ENCODE measurements at places on chromosomes 6 and 20. TPM values are rescaled to one million over a fixed set of nuclear protein-coding genes. Genes with fewer than 3 reads are reported as not detected.
A peak's percentile ranks its signal among the peaks of the same experiment; 100 is the strongest.

- DNase-seq, result no peak
Measured at GRCh38 chr6:25868436-25869183, 5.4 kb downstream of the SLC17A3 start.

Gene SNAI1
- polyA plus RNA-seq, result 18.5 TPM

GRCh38 chr6:162123797-162124196 lies 603.8 kb downstream of the PRKN start:
- DNase-seq, result no peak

GRCh38 chr6:86937219-86938079 lies at the start of gene HTR1E:
TSS of gene HTR1E (plus strand) at chr6:86937528. CDS start at chr6:87015335, 77,807 bp downstream.
- DNase-seq, result peak; percentile 34

Gene SOX18
- 10.5 TPM for polyA plus RNA-seq

DNA sequence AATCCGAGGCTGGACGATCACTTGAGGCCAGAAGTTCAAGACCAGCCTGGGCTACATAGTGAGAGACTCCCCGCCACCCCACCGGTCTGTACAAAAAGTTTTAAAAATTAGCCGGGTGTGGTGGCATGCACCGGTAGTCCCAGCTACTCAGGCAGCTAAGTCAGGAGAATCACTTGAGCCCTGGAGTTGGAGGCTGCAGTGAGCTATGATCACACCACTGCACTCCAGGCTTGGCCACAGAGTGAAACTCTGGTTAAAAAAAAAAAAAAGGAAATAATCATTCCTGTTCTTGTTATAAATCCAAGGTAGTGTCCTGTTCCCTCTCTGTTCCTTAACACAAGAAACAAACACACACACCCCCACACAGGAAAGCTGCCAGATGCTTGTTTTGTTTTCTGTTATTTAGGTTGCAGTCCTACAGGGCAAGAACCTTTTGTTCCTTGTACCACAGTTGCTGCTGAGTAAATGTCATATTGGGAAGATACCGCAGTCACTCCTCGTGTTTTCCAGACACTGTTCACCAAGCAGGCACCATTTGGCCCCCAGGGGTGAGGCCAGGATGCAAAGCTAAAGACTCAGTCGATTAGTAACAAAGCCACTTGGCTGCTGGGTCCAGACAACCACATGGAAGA lies 28.9 kb downstream of the ASIP start:
- no peak for DNase-seq

Gene WFDC12
- polyA plus RNA-seq, result not detected

Gene RSPO4
- polyA plus RNA-seq, result 2.4 TPM

- DNase-seq, result no peak
Measured at GRCh38 chr20:64091770-64092169, 7.6 kb upstream of the LKAAEAR1 start.

Gene CTCFL
- 3.3 TPM for polyA plus RNA-seq

DNA sequence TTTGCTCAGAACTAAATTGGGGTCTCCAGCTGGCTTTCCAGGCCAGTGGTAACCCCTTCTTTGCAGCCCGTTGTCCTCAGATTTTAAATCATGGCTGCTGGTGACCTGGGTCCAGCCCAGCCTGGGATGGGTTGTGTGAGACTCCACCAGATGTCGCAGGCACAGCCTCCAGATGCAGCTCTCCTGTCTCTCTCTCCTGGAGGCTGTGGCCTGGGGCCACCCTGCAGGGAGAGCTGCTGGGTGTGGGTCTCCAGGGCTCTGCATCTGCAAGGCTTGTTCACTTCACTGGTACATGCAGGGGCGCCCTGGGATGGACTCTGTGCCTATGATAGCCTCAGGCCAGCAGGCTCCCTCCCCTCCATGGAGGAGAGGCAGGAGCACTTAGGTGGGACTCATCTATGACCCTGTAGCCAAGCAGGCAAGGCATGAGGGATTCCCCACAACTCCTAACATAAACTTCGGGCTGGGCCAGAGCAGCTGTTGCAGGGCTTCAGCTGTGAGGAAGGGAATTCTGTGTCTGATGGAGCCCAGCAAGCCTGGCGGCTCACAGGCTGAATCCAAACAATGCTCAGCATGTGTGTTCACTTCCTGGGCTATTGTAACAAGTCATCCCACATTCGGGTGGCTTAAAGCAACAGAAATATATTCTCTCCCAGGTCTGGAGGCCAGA lies 94.7 kb upstream of the NXT1 start:
- no peak for DNase-seq

Gene PLG
- polyA plus RNA-seq, result 12.0 TPM

- DNase-seq, result no peak
Measured at GRCh38 chr6:11968241-11968806, 43.8 kb upstream of the HIVEP1 start.

Data from left renal cortex interstitium (tissue), 4 donors.